Retinal pigment epithelial cell (primary cell): ENCODE measurements at places on chromosomes 2 and 18.

- DNase-seq: no peak
These were observed 63.3 kb upstream of the TTC27 start for GRCh38 chr2:32564417-32565035.

DNA sequence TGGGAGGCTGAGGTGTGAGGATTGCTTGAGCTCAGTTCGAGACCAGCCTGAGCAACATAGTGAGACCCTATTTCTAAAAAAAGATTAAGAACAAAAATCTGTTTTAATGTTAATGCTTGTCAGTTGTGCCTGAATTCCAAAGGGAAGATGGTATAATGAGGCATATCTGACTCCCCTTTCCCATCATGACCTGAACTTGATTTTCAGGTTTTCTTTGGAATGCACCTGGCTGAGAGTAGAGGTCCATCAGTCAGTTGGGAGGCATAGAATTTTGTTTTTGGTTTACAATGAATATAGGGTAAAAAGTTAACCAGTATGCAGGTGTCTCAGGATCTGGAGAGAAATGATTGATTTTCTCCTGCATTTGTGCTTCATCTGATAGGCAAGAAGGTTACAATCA lies 20.4 kb downstream of the RPIA start:
- no peak for DNase-seq

DNA sequence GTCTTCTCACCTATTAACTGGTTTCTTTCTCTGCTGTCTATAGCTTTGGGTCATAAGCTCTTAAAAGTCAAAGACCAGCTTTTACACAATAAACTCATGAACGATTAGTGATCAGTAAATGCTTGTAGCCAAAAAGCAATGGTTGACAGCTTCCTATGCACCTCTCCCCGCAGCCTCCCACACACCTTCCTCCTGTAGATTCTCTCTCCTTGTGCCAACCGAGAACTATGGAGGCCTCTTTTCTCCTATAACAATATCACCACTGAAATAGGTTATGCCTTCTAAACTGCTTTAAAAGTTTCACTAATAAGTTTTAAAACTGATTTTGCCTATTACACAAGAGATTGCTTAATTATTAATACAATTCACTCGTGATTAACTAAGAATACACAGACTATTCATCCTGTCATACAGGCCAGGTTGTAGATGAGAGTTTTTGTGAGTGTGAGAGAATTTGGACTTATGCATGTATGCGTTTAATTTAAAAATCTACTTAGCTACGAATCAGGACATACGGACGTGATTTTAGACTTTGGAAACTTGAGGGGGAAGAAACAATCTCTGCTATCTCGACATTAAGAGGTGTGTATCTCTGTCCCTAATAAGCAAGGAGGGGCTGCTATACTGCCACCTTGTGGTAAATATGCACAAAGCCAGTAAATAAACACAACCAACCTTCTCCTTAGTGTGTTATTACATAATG lies 229.1 kb upstream of the RBBP8 start:
- DNase-seq: no peak

DNA sequence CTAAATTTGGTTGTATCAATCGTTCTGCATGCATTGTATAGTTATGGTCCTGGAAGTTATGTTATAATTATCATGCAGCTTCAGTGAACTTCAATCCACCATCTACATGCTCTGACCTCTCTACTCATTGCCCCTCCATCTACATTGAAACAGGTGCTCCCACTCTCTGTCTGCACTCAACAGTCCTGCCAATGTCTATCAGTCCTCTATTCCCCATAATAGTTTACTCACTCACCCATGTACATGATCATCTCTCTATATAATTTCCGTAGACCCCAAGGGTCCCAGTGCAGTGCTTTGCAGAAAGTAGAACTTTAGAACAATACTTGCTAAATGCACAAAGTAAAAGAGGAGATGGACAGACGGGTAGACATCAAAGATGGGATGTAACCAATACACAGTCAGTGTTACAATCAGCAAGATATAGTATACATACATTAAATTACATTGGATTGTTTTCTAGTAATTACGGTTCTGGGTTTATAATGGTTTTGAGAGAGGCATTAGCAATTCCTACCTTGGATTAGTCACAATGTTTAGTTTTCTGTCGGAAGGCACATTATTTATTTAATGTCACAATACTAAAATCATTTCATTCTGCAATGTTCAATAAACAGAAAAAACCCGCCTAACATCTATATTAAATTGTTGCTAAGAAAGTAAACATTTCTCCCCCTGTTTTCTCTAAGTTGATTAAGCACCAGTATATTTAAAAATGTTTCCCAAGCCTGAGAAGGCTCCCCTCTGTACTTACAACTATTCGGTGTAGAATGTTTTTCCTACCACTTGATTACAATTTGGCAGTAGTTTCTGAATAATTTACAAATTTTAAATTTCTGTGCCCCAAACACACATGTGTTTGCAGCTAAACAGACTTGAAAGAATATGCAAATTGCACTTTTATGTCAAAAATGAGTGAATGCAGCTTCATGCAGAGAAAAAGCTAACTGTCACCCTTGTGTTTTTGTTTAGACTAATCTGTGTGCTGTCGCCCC lies 94.4 kb upstream of the SIX2 start:
- no peak for DNase-seq

- DNase-seq: no peak
These were observed 142.7 kb downstream of the ADCYAP1 start for GRCh38 chr18:1047406-1047805.

DNA sequence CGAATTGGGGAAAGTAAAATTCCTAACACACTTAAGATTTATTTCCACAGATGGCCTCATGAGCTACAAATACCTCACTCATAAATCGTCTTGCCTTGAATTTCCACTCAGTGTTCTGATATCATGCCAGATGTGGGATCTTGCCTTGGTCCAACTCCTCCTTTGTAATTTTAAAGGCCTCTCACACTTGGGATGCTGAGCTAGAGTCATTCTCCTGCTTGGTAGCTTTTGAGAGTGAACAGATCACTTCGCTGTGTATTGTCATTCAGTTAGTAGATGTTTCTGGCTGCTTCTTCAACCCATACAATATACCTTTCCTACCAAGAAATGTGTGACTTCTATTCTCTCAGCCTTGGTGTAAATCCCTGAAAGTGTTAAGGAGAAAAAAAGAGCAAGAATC lies 309.2 kb downstream of the NRXN1 start:
- DNase-seq: no peak

DNA sequence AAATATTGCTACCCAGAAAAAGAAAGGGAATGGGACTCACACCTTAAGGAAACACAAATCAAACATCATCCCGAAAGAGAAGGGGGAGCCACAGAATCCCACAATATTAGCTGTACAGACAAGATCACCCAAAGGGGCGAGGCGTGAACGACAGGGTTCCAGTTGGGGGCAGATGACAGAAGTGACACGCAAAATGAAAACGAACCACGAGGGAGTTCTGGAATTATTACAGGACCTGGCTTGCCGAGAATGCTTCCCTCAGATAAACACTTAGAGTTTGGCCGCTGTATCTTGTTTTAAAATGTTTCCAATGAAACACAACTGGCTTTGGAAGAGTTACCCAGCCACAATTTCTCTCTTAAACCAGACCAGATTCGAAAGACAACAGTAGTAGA lies 60.4 kb downstream of the C2orf76 start:
- DNase-seq: no peak

- DNase-seq: no peak
These were observed 156.7 kb downstream of the MBD5 start for GRCh38 chr2:148177559-148177958.

GRCh38 chr2:10281891-10282290 lies 20.8 kb upstream of the HPCAL1 start:
- DNase-seq: no peak

- no peak for DNase-seq
These were observed 113.5 kb upstream of the FZD5 start for GRCh38 chr2:207883002-207883780.

DNA sequence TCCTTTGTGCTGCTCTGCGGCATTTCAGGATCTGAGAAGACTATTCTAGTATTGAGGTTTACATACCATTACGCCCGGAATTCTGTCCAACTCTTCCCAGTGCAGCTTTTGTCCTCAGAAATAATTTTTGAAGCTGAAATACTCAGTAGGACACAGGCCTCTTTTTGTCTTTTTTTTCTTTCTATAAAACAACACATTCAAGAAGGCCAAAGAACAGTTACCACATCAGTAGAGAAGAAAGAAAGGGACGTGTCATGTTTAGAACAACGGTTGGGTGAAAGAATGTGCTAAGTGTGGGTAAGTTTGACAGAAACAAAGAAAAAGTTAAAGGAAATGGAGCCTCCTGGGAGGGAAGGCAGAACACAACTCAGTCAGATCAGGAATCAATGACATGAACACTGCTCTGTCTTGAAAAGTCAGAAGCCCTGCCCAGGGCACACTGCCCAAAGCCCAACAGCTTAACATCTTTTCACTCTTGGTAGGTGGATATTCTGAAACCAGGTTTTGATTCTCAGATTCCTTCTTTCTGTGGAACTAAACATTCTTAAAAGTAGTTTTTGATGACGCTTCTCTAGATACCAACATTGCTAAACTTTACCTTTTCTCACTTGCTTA lies 198.6 kb upstream of the CWC22 start:
- no peak for DNase-seq

- DNase-seq: peak; percentile 79
These were observed 4.3 kb downstream of the ITPRIPL1 start for GRCh38 chr2:96329456-96329855.

DNA sequence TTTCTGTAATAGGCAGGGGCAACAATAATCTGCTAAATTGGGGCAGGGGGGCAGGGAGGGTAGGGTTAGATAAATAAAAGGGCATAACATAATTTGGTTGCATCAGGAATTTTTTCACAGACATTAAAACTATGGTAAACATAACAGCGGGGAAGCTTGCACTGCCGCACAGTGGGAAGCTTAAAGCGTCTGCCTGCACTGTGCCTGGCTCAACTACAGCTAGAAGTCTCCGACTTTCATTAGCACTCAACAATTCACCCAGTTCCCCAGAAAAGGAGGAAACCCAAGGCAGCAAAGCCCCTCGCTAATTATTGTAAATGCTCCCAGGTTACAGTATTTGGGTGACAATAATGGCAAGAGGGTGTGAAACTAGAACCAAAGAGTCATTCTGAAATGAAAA lies 562.9 kb downstream of the ARHGAP15 start:
- DNase-seq: no peak

DNA sequence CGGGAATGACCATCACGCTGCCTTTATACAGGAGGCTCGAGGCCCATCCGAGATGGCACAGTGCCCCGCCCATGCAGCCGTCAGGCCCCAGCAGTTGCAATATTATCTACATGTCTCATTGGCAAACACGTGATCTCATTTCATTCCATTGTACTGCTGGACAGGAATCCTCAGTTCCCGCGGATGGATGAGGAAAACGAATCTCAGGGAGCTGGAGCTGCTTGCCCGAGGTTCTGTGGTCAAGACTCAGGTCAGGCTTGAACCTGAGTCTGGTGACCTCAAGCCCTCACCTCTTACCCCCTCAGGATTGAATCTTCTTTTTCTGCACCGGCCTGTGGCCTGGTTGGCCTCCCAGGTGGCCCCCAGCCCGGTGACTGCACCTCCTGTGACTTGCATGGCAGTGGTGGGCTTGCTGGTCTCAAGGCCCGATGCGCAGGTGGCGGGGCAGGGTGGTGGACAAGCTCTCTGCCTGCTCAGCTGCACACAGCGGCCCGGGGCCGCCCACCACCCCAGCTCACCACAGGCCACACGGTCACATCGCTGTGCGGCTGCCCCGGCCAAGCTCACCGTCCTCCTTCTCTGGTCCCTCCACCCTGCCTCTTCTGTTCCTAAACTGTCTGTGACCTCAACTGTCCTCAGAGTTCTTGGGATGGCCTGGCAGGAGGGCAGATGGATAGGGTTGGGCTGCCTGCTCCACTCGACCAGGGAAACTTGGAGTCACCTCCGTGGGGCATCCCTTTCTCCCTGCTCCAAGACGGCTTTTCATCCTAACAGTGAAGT lies 52.0 kb upstream of the HS6ST1 start:
- no peak for DNase-seq

DNA sequence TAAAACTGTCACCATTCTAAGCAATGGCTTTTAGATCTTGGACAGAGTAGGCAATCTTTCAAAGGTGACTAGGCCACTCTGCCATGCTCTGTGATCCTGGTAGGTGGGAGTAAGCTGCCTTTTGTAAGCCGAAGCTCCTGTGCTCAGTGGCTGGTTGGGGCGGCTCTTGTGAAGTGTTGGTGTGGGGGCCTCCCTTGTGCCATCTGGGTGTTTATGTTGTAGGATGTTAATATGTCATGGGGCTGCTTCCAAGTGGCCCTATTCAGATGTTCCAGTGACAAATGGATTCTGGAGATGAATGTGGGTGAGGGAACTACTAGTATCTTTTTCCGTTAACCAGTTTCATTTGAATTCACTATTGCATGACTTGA lies 116.8 kb upstream of the SPRED2 start:
- no peak for DNase-seq

DNA sequence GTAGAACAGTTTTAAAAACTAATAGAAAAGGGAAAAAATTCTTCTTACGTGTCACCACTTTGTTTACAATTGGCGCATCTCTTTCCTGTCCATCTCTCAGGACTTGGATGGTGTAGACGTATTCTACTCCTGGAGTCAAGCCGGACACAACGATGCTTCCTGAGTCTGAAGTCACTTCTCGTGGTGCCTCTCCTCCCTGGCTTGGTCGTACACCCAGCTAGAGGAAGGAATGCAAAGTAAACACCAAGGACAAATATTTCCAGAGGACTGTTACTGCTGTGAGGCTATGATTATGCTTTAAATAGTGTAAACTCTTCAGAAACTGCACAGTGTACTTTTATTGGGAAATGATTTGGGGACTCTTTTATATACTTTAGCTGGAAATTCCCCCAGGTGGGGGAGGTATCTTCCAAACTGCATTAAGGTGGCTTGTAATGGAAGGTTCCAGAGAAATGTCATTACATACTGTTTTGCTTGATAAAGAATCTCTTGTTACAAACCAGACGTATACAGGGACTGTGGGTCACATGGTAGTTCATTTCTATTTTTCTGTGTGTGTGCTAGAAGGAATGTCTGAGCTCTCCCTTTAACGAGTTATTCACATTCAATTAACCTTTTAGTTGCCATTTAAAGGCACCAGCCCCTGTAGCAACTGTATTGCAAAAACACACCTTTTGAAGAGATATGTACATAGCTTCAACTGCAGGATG lies 38.1 kb downstream of the FN1 start:
- no peak for DNase-seq

DNA sequence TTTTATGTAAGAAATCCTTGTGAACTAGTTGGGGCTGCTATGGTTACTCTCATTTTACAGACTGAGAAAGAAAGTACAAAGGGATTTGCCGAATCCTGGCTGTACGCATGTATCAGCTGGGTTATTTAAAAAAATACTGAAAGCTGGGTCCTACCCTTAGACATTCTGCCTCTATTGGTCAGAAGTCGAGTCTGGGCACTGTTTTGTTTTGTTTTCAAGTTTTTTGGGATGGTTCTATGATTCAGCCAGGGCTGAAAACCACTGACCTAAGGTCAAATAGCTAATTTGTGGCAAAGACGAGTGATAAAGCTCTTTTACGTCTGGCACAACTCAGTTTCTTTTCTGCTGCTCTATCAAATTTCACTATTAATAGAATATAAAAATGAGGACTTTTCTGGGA lies 5.9 kb upstream of the SLC8A1 start:
- DNase-seq: no peak

DNA sequence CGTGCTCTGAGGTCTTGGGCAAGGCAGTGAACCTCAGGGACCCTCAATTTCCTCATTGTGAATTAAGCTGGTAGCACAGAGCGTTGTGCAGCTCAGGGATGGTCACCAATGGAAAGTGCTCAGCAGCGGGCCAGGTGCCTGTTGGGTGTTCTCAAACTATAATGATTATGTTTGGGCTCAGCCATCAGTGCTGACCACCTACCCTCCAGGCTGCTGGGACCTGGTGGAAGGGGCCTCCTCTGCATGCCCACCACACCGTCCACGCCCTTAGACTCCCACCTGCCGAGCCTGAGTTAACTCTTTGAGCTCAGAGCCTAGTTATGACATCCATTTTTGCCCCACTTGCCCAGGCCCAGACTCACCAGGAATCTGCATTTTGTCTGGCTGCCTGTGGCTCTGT lies 35.0 kb downstream of the GLI2 start:
- no peak for DNase-seq
